Thoracic aorta endothelial cell (primary cell): ENCODE measurements at places on chromosomes 1 and 21. TPM values are rescaled to one million over a fixed set of nuclear protein-coding genes. Genes with fewer than 3 reads are reported as not detected.

LCE1D gene
- total RNA-seq, result not detected in 2 replicates

YIPF1 gene
- 17.1 and 23.8 TPM in 2 replicates for total RNA-seq

F3 gene
- 2.9 and 3.3 TPM in 2 replicates for total RNA-seq

PTGFRN gene
- total RNA-seq, result 12.8 and 18.5 TPM in 2 replicates

DCDC2B gene
- not detected in 2 replicates for total RNA-seq

MTMR11 gene
- 6.9 and 8.8 TPM in 2 replicates for total RNA-seq

IRF6 gene
- total RNA-seq, result 14.1 and 20.8 TPM in 2 replicates

GNG4 gene
- not detected in 2 replicates for total RNA-seq

SHCBP1L gene
- total RNA-seq, result not detected in 2 replicates

GTF2B gene
- 27.9 and 31.6 TPM in 2 replicates for total RNA-seq

LCE1B gene
- 0.22 TPM in 1 of 2 replicates, not detected in the other for total RNA-seq

WDR47 gene
- 43.8 and 45.0 TPM in 2 replicates for total RNA-seq

RRP1 gene
- total RNA-seq, result 31.8 and 34.5 TPM in 2 replicates

HPDL gene
- 4.7 and 9.7 TPM in 2 replicates for total RNA-seq

RAB7B gene
- 0.13 TPM in 1 of 2 replicates, not detected in the other for total RNA-seq

CBR3 gene
- 14.5 and 19.2 TPM in 2 replicates for total RNA-seq
